ENCODE measurements at places on chromosomes 12 and 14.

GRCh38 chr12:132211326-132211725, 67.1 kb downstream of the NOC4L start:
- DNase-seq: no peak

GRCh38 chr12:90017316-90017715, 308.7 kb upstream of the ATP2B1 start:
- DNase-seq: no peak

DNA sequence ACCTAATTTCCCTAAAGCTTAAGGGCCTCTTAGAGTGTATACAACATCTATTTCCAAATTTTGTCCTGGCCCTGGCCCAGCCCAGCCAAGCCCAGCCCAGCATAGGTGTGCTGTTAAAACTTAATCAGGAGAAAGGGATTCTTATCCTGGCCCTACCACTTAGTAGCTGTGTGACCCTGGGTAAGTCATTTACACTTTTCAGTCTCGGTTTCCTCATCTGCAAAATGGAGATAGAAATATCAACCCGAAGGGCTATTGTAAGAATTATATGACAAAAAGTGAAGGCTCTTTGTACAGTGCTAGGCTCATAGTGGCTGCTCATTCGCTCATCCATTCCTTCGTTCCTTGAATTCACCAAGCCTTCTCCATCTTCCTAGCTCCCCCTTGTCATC, 442 bp downstream of the ERG28 start:
- DNase-seq: no peak

DNA sequence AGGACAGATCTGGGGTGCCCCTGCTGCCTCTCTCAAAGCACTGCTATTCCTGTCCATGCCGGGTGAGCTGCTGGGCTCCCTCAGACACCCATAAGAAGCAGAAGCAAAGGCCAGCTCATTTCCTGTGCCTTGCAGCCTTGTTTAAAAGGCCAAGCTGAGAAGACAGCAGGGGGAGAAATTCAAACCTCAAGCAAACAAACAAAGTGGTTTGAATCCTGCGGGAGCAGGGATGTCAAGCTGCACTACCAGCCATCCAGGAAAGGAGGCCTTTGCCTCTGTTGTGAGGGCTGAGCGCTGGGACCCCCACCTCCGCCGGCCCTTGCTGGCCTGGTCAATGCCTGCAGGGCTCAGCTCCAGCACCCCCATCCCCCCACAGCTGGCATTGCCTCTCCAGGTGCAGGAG, 176.5 kb downstream of the PIWIL1 start:
- no peak for DNase-seq

GRCh38 chr12:11707535-11707934, 58.1 kb downstream of the ETV6 start:
- no peak for DNase-seq

DNA sequence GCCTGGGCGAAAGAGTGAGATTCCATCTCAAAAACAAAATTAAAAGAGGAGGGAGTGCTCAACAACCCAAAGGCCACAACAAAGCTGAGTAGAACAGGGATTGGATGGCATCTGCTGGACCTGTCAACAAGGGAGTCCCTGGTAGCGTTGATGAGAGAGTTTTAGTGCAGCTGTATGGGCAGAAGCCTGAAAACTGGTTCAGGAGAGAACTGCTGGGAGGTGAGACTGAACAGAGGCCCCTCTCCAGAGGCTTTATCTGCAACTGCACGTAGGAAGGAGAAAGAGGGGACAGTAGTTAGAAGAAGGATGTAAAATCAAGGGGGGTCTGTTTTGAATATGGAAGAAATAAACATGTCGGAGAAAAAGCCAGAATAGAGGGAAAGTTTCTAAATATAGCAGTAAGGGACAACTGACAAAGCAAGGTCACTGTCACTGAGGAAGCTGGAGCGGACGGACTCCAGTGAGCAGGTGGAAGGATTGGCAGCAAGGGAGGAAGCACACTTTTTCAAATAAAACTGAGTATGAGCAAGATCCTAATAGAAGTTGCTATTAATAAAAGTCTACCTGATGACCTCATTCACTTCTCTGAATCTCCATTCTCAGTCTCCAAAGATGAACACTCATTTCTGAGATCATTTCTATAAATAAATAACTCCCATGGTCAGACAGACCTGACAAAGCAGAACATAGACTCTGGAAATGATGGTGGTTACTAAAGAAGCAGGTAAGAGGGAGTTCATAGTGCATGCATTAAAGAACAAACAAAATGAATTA, 11.8 kb upstream of the ATF1 start:
- DNase-seq: no peak

- DNase-seq: no peak
Observed at GRCh38 chr12:124713041-124713435, 145.6 kb upstream of the NCOR2 start.

DNA sequence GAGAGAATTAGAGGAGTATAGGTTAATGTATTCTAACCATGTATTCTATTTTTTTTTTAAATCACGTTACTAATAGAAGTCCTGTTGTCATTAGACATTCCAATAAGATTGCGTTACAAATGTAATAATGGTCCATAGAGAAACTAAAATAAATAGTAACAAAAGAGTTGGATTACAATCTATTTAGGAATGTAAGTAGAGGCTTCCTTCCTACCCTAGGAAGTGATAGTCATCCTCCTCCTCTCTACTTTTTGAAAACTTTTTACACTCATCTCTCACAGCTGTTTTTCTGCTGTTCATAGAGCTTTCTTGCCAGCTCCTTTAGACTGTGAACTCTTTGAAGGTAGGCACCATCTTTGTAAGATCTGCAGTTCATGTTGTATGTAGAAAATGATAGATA, 23.6 kb downstream of the TRHDE start:
- no peak for DNase-seq

GRCh38 chr14:37198273-37198598, 499 bp downstream of the MIPOL1 start:
- DNase-seq: no peak

- DNase-seq: no peak
Observed at GRCh38 chr14:23646648-23647549, 10.7 kb downstream of the DHRS2 start.

GRCh38 chr12:29741342-29742241, 42.1 kb downstream of the TMTC1 start:
- no peak for DNase-seq

- no peak for DNase-seq
Observed at GRCh38 chr12:93578221-93578620, 5.7 kb downstream of the SOCS2 start.

DNA sequence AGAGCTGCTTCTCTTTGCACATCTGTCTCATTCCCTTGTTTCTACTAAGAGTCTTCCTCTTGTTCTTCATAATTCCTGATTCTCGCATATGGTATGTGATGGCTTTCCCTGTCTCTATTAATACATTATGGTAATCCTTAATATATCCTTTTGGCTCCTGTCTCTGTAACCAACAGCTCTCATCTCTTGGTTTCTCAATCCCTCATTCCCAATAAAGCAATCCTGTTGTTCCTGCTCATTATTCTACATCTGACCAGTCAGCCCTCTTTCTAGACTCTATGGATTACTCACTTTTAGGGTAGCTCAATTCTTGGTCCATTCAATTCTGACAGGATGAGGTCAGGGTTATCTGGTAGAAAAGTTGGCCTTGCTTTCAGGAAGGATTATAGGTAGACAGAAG, 349.9 kb downstream of the LRIG3 start:
- no peak for DNase-seq

DNA sequence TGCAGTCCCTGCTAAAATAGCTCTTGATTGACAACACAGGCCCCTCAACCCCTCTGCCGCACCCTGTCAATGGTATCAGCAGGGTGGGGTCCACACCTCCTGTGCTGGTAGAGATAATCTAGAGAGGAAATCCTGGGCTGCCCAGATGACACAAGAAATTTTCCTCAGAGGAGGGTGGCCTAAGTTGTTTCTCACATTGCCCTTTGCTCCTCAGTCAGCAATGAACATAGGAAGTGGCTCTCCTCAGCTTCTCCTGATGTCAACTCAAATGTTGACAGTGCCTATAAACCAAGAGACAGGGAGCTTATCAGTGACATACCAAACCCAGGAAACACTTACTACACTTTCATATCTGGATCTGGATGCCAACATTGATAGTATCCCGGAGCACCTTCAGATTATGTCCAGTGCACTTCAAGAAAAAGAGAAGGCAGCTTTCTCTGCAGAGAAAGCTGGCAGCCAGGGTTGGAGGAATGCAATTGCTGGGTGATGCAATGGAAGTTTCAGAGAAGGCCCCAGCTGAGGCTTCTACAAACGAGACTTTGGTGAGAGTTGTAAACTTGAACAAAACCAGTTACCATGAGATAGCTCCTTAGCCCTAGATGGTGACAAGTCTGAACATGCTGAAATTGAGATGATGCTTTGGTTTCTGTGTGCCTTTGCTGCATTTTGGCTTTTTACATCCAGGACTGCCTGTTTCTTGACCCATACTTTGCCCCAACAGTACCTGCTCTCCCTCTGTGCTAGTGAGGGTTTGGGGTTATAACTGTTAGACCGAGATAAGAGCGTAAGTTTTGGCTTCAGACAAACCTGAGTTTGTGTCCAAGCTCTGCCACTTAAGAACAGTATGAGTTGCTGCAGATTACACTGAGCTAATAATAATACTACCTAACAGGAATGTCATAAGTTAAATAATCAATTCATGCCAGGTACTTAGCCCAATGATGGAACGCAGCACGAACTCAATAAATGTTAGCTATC, 183.5 kb downstream of the NUAK1 start:
- DNase-seq: no peak

GRCh38 chr14:61719344-61720293, 24.3 kb downstream of the HIF1A start:
- DNase-seq: no peak

DNA sequence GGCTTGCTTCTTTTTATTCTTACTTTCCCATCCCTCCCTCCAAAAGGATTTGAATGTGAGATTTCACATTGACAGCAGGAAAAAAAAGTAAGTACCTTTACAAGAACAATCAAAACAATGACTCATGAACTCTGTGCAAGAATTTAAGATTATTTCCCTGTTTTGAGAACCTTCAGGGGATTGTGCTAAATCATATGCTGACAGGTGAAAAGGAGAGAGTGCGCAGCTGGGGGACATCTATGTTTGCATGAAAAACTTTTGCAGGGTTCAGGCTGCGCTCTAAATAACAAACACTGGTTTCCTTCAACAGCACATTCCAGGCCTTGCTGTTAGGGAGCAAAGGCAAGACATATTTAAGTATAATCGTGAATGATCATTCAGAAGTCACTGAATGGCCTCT, 27.3 kb downstream of the RERG start:
- no peak for DNase-seq

DNA sequence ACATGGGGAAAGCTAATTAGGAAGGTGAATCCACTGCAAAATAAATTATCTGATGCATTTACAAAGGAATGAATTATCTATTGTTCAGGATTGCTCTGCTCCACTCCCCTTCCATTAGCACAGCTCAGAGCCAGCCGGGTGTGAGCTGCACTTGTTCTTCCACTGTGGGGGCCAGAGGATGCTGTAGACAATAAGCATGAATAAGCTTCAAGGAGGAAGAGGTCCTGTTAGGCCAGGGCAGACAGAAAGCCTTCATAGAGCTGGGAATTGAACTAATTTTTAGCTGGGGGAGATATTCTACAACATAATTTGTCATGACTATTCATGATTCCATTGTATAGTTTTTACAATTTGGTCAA, 137.6 kb upstream of the MAX start:
- no peak for DNase-seq

DNA sequence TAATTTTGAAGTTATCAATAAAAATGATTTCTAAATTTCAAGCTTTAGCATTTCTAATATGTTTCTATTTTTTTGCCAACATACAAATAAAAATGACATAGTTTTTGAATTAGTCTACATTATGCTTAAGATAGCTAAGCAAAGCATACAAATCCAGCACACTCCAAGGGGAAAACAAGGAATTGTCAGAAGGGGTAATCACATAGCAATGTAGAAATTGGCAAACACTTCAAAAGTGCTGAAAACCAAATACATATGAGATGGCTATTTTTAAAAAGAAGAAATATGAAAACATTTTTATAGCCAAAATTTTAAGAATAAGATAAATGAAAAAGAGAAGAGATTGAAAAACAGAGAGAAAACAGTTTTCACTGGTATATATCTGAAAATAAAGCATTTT, 308.0 kb downstream of the SLC6A15 start:
- DNase-seq: no peak

DNA sequence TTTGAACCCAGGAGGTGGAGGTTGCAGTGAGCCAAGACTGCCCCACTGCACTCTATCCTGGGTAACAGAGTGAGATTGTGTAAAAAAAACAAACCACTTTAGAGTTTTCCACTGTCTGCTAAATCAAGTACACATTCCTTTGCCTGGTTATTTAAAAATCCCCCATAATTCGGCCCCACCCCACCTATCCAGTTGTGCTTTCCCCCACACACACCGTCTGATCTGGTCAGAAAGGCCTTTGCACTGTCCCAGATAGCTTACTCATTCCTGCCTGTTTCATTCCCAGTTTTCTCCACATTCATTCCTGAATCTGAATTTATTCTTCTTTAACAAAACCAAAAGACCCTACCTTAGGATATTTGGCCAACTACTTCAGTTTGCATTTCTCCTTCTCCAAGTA, 29.5 kb downstream of the NINJ2 start:
- DNase-seq: no peak

GRCh38 chr12:80580254-80580653, 127.2 kb upstream of the MYF6 start:
- peak; percentile 85 for DNase-seq

GRCh38 chr12:67442347-67442841, 173.2 kb downstream of the CAND1 start:
- no peak for DNase-seq

DNA sequence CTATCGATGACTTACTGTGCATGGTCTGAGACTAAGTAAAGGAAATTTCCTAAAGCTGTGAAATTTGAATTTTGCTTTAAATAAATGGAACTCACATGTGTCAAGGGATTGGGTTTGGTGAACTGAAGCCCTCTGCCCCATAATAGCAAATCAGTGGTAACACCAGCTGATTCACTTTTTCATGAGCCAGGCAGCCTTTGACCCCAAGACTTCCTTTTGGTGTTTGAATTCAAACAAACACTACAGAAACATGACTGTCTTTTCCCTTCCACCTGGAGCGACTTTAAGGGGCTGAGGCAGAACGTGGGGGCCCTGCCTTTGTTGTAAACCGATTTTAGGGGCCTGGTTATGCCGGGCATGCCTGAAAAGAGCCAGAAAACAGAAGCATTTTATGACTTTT, 28.8 kb downstream of the KCTD10 start:
- DNase-seq: no peak

DNA sequence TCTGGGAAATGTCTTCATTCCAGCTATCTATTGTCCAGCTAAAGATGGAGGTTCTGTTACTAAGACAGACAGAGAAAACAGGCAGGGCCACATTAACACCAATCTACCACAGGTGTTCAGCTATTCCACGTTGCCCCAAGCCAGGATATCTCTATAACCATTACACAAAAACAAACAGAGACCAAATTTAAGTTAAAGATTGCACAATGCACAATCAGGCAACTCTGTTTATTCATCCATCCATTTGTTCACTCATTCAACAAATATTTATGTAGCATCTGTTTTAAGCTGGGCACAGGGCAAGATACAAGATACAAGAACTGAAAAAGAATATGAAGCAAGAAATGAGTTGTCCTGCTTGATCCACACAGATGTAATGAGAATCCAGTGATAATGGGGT, 629.0 kb downstream of the MED13L start:
- DNase-seq: peak; percentile 5

- DNase-seq: no peak
Observed at GRCh38 chr14:77646907-77647306, 30.5 kb upstream of the SPTLC2 start.

- peak; percentile 77 for DNase-seq
Observed at GRCh38 chr12:106090591-106091445, 47.9 kb downstream of the NUAK1 start.

Data from AG09309 (cell line).